ENCODE measurements at places on chromosomes 12 and 14.

DNA sequence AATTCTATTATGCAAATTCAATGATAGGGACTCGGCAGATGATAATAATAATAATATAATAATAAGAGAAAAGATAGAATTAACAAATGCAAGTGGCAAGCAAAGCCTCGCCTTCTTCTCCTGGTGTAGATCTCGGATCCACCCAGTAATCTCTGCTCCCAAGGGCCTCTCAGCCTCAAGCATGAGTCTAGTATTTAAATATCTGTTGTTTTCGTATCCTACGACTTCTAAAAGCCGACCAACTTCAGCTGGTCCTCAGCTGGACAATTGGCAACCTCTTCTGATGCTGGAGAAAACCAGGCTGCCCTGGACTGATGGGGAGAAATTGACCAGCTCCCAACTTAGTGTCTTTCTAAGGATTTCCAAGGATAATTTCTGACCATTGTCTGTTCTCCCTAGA, 14.0 kb upstream of the MAP1LC3B2 start:
- no peak for DNase-seq

DNA sequence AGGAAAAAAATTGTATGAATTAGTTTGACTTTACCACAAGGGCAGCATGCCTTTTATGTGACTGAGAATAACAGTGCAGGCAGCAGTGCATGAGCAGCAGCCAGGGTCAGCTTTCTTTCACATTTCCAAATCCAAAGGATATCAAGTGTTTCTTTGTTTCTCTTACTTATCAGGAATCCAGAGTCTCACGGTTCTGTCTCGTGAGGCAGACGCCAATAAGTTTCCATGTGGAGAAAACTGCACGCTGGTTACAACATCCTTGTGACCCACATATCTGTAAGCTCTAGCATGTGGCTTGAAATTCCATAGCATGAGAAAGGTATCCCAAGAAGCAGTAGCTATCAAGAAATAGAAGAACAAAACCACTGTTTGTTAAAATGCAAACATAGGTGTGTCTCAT, 27.6 kb downstream of the GALNT4 start:
- DNase-seq = no peak

DNA sequence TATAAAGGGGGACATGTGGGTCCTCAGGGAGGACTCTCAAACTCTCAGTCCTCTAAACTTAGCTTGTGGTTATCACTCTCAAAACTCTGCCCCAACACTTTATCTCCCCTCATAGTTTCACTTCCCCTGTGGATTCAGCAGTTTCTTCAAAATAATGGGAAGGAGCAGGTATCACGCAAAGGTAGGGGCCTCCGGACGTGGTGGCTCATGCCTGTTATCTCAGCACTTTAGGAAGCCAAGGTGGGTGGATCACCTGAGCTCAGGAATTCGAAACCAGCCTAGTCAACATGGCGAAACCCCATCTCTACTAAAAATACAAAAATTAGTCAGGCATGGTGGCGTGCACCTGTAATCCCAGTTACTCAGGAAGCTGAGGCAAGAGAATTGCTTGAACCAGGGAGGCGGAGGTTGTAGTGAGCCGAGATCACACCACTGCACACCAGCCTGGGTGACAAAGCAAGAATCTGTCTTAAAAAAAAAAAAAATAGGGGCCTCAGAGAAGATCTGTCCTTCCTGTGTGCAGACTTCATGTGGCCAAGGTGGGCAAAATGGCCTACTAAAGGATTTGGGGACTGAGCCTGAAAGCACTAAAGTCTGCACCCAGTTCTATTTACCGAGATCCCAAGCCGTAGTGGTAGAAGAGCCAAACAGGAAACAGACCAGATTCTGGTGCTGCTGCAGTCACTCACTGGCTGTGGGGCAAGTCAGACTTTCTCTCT, 6.4 kb downstream of the ITGB7 start:
- no peak for DNase-seq

- DNase-seq = no peak
Measured at GRCh38 chr12:130992448-130992847, 38.7 kb downstream of the ADGRD1 start.

GRCh38 chr12:97984974-97985580, 522.5 kb downstream of the RMST start:
- no peak for DNase-seq

DNA sequence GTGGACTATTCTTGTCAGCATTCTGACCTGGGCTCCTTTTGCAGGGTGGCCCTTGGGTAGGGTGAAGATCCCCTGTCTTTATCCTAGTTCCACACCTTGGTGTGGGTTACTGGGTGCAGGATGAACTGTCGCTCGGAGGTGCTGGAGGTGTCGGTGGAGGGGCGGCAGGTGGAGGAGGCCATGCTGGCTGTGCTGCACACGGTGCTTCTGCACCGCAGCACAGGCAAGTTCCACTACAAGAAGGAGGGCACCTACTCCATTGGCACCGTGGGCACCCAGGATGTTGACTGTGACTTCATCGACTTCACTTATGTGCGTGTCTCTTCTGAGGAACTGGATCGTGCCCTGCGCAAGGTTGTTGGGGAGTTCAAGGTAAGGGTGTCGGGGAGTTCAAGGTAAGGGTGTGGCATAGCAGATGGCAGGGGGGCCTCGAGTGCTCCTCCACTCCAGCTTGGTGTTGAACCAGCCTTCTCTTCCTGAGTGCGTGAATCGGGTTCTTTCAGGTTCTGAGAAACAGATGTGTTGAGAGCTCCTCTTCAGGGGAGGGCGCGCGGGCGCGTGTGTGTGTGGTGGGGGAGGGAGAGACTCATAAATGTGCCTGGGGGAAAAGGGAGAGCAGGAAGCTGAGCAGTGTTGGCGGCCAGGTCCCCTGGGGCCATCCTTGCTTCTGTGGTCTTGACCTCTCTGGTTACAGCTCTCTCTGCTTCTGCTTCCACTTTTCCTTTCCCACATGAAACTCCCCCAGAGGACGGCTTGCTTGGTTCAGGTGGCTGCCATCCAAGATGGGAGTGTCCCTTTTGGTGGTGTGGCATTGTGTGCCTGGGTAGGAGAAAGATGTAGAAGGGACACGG, 4.0 kb downstream of the ATG101 start:
- no peak for DNase-seq

DNA sequence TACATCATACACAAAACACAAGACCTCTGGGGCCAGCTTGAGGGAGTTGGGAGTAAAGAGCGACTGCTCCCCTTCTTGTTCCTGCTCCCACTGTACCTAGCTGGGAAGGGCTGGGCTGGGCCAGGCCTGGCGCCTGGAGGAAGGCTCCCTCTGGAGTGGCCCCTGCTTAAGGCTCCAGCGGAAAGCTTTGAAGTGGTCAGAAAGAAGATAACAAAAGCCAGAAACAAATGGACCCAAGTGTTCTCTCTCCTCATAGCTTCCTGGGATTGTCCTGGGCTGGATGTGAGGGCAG, 25.3 kb downstream of the PRPF40B start:
- no peak for DNase-seq

DNA sequence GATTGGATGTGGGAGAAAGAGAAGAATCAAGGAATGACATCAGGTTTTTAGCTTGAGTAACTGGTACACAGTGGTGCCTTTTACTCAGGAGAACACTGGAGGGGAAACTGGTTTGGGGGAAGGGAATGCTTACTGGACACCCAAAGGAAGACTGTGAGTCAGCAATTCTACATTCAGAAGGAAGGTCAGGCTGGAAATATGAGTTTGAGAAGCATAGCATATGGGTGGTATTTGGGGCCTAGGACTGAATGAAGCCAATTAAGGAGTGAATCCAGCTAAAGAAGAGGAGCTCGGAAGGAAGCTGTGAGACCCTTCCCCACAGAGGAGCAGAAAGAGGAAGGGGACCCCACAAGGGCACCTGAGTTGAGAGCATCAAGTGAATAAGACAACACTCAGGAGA, 35.4 kb downstream of the DMAC2L start:
- DNase-seq = no peak

DNA sequence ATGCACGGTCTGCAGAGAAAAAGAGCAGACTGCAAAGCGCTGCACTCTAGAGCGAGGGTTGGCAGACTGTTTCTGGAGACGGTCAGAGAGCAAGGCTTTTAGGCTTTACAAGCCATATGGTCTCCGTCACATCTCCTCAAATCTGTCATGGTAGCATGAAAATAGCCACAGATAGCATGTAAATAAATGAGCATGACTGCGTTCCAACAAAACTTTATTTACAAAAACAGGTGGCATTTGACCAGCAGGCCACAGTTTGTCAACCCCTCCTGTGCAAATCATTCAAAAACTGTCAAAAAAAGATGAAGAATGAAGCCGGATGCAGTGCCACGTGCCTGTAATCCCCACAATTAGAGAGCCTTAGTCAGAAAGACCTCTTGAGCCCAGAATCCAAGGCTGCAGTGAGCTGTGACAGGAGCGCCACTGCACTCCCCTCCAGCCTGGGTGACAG, 18.9 kb downstream of the SYNE3 start:
- no peak for DNase-seq

DNA sequence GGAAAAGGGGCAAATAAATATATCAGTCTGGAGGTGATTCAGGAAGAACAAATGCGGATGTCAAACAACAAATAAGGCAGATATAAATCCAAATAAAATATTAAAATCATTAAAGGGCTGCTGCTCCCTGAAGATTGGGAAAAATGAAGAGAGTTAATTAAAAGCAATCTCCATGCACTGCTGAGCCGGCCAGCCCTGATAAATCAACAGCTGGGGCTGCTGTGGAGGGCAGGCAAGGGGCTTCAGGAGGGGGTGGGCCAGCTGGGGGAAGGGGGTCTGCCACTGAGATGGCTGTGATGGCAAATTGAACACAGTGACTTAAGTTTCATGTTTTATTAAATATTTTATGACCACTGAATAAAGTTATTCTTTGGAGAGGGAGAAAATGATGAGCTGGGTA, 12.4 kb downstream of the DPF3 start:
- no peak for DNase-seq

DNA sequence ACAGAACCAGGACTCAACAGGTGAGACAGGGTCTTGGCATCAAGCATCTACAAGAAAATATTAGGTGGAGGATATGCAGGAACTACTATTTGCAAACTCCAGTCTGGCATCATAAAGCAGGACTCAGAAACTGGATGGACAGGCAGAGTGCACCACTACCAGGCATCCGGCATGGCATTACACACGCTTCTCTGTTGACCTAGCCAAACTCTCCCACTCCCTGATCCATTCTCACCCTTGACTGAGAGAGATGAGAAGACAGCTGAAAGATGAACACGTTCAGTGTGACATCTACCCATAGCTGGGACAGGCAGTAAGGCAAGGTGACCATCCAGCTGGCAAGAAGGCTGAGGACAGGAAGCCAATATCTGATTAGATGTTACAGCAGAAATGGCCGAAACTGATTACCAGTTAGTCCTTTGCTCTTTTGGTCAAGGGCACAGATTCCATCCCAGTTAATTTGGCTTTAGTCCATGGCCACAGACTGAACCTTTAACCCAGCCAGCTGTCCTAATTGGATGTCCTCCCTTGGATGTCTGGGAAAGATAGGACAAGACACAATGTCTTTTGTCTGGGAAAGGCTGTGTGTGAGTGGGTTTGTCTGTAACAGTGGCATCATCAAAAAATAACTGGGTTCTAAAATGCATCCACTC, 71.6 kb downstream of the BBS10 start:
- no peak for DNase-seq

GRCh38 chr14:96189281-96189711, 15.3 kb upstream of the BDKRB2 start:
- DNase-seq = no peak

DNA sequence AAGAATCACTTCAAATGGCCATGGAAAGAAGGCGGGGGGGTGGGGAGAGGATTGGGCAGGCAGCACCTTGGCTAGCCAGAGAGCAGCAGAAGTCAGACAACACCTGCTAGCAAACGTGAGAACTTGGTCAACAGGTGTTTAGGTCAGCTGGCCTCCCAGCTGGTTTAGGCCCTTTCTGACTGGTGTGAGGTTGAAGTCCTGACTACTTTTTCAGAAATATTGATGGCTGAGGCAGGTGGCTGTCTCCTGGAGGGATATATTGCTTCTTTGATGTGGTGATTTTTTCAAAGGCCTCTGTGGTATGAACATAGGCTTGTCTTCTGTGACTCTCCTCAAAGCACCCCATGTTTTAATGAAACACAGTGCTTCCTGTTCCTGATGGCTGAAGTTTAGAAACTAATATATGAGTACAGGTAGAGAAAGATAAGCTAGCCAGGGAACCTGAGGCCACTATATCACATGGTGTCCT, 238.2 kb upstream of the SSTR1 start:
- DNase-seq = no peak

DNA sequence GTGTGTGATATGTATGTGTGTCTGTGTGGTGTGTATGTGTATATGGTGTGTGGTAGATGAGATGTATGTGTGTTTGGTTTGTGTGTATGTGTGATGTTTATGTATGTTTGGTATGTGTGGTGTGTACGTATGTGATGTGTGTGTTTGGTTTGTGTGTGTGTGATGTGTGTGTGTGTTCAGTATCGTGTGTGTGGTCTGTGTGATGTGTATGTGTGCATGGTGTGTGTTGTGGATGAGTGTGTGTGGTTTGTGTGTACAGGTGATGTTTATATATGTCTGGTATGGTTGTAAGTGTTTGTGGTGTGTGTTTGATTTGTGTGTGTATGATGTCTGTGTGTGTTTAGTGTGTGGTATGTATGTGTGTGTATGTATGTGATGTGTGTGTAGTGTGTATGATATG, 199.4 kb downstream of the SUDS3 start:
- DNase-seq = no peak

- DNase-seq = no peak
Measured at GRCh38 chr12:79935624-79936345, 888 bp upstream of the PPP1R12A start.

DNA sequence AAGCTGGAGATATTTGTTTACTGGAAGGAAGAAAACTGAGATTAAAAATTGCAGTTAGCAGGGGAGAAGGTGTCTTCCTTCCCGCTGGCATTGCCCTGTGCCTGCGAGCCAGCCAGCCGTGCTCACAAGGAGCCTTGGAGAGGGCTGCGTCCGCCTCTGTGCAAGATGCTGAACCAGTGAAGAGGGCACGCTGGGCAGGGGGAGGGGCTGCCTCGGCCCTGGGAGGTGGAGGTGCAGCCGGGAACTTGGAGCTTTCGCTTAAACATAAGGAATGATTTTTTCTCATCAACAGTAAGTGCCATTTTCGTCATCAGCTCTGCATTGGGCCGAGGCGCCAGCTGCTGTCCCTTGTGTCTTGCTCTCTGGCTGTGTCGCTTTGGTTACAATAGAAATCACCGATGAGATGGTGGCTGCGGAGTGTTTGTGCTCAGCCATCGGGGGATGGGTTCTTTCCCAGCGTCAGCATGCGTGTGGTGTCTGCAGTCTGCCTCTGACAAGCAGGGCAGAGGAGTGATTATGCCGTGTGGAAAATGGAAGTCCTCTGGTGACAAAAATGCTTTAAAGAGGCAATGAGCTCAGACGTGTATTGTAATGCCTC, 97.3 kb downstream of the ESR2 start:
- no peak for DNase-seq

- no peak for DNase-seq
Measured at GRCh38 chr14:99035268-99035667, 236.7 kb downstream of the BCL11B start.

- no peak for DNase-seq
Measured at GRCh38 chr12:49057888-49058287, 2.7 kb downstream of the KMT2D start.

DNA sequence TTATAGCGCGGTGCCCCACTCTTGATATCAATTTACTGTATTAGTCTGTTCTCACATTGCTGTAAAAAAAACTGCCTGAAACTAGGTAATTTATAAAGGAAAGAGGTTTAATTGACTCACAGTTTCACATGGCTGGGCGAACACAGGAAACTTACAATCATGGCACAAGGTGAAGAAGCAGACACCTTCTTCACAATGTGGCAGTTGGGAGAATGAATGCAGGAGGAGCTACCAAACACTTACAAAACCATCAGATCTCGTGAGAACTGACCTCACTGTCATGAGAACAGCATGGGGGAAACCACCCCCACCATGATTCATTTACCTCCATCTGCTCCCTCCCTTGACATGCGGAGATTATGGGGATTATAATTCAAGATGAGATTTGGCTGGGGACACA, 42.3 kb downstream of the FBXO34 start:
- DNase-seq = no peak

Data from stimulated activated CD4-positive, alpha-beta T cell treated with anti-CD3 and anti-CD28 coated beads, Interleukin-15, amount 100 ng/mL, for 48 hours (primary cell).